ENCODE measurements at places on chromosomes 11 and 22. TPM values are rescaled to one million over a fixed set of nuclear protein-coding genes. Genes with fewer than 3 reads are reported as not detected.

The RCOR2 gene
- 3.4 TPM for total RNA-seq

The CD44 gene
- total RNA-seq: 68.4 TPM

The YPEL1 gene
- 9.6 TPM for total RNA-seq

The ACR gene
- total RNA-seq: not detected

The TMEM191B gene
- 0.24 TPM for total RNA-seq

The OR5P2 gene
- total RNA-seq: not detected

The DDI1 gene
- 0.72 TPM for total RNA-seq

The RASGRP2 gene
- 15.9 TPM for total RNA-seq

The NNMT gene
- total RNA-seq: 871 TPM

The PANX1 gene
- 52.2 TPM for total RNA-seq

The TRIM6 gene
- 4.1 TPM for total RNA-seq

DNA sequence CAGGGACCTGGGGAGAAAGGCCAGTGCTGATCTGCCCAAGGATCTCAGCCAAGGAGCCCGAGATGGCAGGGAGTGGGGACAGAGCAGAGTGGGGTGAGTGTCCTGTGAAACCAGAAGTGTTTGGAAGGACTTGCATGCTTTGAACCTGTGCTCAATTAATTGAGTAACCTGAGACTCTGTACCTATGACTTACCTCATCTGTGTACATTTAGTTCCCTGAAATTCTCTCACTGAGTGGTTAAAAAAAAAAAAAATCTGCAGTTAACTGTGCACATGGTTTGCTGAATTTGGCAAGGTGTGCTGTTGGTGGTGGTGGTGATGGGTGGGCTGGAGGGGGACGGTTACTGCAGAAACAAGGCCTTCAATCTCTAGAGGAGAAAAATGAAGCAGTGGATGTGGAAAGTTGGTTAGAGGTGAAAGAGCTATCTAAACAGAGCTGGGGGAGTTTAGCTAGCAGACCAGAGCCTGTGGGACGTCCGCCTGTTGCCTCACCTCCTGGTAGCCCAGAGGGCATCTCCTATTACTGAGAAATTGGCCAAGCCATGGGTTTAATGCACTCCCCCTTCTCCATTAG lies 8.3 kb upstream of the SORL1-AS1 start:
- no peak for DNase-seq

DNA sequence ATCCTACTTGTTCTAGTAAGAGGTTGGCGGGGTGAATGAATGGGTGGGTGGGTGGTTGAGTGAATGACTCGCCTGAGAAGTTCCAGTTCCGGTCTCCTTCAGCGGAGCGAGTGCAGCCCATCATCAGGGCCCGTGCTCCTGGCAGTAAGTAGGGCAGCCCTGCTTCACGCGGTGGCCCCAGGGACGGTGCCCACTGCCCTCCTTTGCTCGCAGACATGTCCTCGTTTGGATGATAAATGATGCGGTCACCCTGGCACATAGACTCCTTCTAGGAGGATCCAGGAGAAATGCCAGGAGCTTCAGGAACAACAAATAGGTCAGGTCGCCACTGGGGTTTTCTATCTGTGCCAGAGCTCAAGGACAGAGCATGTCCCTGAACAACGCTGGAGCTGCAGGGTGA lies 370.8 kb downstream of the CTTN start:
- DNase-seq: no peak

- DNase-seq: no peak
These were observed 3.8 kb downstream of the TPCN2 start for GRCh38 chr11:69052343-69053168.

GRCh38 chr11:43574949-43575912 lies 105.3 kb upstream of the HSD17B12 start:
- DNase-seq: peak; percentile 76

DNA sequence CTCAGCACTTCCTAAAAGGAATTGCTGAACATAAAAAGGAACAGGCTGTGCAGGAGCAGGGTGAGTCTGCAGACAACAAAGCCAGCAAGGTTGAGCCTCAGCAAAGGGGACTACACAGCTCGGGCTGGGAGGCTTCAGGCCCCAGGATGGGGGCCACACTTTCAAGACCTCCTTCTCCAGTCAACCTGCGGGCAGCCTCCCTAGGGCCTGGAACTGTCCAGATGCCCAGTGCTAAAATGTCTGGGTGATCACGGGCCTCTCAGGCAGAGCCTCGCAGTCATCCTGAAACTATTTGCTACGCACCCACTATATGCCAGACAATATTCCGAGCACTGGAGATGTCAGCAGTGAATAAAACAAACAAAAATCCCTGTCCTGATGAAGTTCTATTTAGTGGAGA lies 3.9 kb upstream of the NEFH start:
- no peak for DNase-seq

DNA sequence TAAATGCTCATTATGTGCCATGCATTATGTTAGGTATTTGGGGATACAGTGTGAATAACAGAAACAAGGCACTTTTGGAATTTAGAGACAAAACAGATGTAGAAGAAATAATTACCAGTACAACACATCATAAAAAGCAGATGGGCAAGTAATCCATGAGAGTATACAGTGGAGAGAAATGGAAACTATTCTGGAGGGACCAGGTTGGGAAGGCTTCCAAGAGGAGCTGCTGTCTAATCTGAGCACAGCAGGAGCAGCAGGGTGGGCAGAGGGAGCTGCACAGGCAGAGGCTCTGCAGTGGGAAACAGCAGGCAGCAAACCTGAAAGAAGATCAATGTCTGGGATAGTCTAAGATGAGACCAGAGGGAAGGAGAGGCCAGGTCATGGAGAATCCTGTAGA lies 268.7 kb upstream of the CCDC90B start:
- DNase-seq: peak; percentile 44

- DNase-seq: peak; percentile 68
These were observed 30.2 kb upstream of the APOBEC3A start for GRCh38 chr22:38927033-38927781.

DNA sequence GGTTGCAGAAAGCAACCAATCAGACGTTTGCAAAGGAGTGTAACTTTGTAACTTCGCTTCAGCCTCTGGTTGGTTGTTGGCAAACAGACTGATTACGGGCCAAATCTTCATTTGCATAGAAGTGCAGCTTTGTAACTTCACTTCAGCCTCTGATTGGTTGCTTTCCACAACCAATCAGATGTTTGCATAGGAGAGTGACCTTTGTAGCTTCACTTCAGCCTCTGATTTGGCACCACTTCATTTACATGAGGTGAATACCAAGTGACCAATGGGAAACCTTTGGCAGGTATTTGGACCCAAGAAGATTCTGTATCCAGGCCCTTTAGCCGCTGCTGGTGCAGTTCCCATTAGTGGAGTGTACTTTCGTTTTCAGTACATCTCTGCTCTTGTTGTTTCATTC lies 16.0 kb downstream of the USP47 start:
- no peak for DNase-seq

DNA sequence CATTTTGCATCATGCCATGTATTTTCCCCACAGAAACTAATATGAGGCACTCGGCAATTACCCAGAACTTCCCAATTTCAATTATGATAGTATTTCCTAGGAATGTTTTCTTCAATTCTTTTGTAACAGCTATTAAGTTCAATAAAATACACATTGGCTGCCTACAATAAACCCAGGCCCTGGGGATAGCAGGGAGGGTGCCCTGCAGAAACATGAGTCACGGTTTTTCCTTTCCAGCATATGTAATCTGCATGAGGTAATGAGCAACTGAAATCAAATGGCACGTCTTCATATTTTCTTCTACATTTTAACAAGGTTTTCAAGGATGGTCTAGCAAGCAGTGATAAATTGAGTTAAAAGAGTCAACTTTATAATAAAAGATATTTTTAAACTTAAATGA lies 32.0 kb downstream of the GUCY1A2 start:
- DNase-seq: peak; percentile 67

GRCh38 chr11:10485646-10486045 lies 30.6 kb downstream of the AMPD3 start:
- no peak for DNase-seq

- no peak for DNase-seq
These were observed 22.6 kb downstream of the RTN4RL2 start for GRCh38 chr11:57482782-57483561.

GRCh38 chr11:114158886-114159285 lies 99.4 kb downstream of the ZBTB16 start:
- no peak for DNase-seq

GRCh38 chr11:77026221-77026620 lies 8.0 kb upstream of the B3GNT6 start:
- no peak for DNase-seq

DNA sequence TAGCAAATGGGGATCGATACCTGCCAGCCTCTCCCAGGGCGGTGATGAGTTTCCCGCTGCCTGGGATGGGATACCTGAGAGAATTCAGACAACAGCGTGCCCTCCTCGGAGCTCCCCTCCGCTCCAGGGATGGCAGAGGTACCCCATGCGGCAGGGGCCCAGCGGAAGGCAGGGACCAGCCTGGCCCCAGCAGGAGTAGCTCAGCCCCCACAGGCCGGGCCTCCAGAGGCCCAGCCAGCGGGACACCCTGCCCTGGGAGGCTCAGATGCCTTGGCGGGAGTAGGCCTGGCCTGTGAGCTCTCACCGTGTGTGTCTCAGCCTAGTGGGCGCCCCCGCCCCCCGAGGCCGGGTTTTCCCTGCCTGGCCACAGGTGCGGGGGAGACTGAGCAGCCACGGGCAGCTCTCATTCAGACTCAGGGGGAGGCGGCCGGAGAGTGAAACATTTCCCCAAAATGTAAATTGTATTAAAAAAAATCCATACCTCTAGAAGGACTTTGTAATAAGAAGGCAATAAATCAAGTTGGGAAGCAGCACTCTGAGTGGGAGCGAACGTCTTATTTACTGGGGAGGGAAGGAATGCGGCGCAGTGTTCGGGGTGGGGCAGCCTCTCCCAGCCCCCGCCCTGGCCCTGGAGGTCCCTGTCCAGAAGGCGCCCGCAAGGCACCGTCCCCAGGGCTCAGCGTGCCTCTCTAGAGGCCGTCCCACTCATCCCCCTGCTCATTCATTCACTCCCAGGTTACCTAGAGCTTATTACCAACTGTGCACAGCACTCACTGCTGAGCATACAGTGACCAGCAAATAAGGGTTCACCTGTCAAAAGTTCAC lies 888.0 kb downstream of the BRD1 start:
- no peak for DNase-seq

DNA sequence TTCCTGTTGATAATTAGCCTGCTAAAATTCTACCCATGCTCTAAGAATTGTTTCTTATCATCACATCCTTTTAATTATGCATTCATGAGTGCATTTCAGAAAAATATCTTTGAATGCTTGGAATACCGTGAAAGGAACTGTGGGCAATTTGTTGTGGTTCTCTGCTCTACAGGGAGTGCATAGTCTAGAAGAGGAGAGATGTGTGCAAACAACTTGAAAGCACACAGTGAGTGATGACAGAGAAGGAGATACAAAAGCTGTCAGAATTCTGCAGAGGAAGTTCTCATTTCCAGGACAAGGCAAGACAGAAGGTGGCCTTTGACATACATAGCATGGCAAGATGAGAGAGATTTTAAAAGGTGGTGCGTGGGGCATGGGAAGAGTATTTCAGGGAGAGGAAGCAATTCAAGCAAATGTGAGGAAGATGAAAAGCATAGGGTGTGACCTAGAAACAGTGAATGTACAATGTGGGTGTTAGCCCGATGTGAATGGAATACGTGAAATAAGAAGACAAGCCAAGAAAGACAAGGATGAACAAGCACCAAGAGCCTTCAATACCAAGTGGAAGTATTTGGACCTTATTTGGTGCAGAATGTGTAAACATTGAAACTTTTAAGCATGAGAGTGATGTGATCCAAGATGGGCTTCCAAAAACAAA lies 5.0 kb downstream of the MMP8 start:
- DNase-seq: no peak

GRCh38 chr11:68677432-68677831 lies 6.9 kb upstream of the GAL start:
- peak; percentile 4 for DNase-seq

DNA sequence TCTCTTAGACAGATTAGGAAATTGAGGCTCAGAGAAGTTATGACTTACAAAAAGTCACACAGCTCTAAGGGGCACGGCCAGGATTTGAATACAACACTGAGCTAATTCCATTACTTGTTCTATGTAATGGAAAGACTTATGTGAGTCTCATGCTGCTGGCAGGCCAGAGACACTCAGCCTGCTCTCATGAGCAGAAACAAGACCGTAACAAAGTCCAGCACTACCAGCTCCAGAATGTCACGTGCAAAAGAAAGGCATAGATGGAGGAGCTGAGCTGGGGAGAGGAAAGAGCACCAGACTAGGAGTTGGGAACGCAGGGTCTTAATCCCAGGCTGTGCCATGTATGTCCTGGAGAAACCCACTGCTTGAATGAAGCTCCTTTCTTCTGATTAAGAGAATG lies 1.8 kb downstream of the CHRDL2 start:
- no peak for DNase-seq

DNA sequence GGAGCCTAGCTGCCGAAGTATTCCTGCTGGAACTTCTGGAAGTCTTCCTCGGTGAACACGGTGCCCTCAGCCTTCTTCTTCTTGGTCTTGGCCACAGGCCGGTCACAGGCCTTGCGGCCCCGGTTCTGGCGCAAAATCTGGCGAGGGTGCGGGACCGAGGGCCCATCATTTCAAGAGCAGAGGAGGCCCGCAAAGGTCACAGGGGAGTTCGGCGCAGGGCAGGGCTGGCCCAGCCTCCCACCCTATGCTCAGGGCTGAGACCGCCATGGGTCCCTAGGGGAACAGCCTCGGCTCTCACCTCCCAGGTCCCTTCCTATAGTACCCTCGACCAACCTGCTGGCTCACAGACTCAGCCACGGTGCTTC lies 3.1 kb downstream of the RPS19BP1 start:
- DNase-seq: no peak

- peak; percentile 54 for DNase-seq
These were observed 17.8 kb upstream of the RRM1 start for GRCh38 chr11:4076774-4077173.

GRCh38 chr22:18997306-18997924 lies 61.3 kb upstream of the PRODH start:
- no peak for DNase-seq

DNA sequence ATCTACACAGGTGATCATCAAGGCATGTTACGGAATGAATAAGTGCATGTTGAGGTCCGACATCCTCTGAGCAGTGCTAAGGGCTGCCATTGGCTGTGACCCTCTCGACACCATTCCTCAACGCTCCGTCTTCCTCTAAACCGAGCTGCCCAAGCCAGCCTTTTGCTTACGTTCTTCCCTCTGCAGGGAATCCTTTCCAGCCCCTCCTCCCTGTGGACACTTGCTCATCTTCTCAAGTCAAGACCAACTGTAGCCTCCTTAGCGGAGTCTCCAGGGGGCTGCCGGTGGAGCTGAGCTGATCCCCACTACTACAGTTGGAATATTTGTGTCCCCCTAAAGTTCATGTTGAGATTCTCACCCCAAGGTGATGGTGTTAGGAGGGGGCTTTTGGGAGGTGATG lies 781.0 kb downstream of the TBC1D22A start:
- no peak for DNase-seq

Data from umbilical cord (tissue), 2 donors.